CD4-positive, alpha-beta T cell treated with Interleukin-15 for 1 hour (primary cell): ENCODE measurements at places on chromosomes 7 and 10.
A peak's percentile ranks its signal among the peaks of the same experiment; 100 is the strongest.

- DNase-seq = no peak
Observed at GRCh38 chr10:75956624-75957023, 525.2 kb downstream of the LRMDA start.

DNA sequence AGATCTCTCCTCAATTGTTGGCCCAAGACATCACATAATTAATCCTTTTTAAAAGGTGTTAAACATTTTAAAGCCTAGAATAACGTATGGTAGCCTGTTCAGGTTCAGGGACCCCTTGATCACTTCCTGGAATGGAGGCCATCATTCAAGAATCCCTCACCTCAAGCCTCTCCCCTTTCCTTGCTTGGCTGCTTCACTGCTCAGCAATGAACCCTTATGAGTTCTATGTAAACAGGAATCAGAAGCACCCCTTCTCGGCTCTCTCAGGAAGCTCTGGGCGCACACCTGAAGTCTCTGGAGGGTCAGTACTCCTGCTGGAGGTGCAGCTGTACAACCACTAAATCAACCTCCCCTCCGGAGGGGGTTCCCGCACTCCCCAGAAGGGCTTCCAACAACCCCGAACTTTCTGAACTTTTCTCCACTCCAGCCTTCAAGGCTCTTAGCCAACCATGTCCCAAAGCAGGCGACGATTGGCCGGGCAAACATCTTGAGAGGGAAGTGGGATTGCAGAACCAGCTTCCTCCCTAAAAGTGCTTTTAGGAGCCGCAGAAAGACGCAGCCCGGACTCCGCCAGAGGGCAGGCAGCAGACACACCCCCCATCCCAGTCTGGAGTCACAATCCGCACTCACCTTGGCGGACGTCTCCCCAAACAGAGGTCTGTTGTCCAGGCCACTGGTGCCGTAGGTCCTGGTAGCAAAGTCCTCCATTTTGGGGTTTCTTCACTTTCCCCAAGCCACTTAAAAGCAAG lies 562 bp downstream of the TMEM243 start:
- peak; percentile 62 for DNase-seq

DNA sequence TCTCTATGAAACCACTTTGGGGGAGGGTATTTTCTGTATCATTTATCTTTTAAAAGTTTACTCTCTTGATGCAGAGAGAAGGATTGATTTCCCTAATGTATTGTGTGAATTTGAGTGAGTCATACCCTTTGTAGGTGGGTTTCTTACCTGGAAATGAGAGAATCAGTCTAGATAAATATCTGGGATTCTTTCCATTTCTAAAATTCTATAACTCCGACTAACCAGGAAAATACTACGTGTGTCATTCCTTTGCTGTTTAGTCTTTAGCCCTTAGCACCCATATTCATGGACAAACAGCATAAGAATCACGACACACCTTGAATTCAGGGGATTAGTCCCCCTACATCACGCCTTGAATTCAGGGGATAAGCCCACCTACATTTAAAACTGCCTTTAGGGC lies 139.1 kb downstream of the GATA3 start:
- no peak for DNase-seq

- no peak for DNase-seq
Observed at GRCh38 chr7:43655584-43655983, 72.7 kb downstream of the STK17A start.

DNA sequence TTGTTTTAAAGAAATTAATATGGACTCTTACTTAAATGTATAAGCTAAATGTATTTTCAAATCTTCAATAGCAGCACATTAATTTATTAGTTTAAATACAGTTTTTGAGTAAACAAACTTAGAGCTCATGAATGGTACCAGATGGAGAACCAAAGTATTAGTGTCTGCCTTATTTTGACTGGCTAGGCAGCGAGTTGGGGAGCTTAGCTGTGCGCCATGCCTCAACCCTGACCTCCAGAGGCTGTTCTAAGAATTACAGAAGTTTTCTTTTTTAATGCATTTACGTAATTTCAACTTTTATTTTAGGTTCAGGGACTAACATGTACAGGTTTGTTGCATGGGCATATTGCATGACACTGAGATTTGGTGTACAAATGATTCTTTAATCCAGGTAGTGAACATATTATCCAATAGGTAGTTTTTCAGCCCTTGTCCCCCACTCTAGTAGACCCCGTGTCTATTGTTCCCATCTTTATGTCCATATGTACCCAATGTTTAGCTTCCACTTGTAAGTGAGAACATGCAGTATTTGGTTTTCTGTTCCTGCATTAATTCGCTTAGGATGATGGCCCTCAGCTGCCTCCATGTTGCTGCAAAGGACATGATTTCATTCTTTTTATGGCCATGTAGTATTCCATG lies 166.8 kb downstream of the IQUB start:
- no peak for DNase-seq

- DNase-seq = no peak
Observed at GRCh38 chr7:15068324-15068723, 165.8 kb upstream of the DGKB start.

DNA sequence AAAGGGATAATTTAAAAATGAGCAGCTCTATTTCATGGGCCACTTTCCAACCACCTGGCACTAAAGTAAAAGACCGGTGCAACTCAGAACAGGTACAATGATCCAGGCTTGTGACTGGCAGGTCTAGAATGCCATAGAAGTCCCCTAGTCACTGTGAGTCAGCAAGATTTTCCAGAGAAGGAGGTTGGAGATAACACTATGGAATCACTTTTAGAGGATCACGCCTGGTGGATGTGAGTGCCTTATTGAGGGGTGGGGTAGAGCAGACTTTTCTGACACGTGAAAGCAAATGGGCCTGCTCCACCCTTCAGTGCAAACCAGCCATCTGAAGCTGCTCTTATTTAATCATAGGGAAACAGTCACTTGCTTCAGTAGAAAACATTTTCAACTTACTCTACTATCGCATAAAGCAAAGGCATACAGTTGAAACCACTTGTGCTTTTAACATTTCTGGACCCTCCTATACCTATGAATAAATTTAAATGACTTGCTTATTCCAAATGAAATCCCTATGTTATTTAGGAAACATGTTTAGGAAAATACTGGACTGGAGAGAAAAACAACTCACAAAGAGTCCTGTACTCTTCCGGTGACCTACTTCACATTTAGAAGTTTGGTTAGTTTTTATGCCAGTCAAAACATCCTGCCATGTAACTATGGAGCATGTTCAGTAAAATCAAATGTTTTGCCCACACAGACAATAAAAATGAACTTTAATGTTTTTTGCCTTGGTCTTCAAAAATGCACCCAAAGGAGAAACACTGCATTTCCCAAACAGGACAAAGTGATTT lies 21.5 kb upstream of the AKR1C1 start:
- no peak for DNase-seq

- DNase-seq = peak; percentile 22
Observed at GRCh38 chr10:17643339-17643754, 604 bp upstream of the STAM start.

DNA sequence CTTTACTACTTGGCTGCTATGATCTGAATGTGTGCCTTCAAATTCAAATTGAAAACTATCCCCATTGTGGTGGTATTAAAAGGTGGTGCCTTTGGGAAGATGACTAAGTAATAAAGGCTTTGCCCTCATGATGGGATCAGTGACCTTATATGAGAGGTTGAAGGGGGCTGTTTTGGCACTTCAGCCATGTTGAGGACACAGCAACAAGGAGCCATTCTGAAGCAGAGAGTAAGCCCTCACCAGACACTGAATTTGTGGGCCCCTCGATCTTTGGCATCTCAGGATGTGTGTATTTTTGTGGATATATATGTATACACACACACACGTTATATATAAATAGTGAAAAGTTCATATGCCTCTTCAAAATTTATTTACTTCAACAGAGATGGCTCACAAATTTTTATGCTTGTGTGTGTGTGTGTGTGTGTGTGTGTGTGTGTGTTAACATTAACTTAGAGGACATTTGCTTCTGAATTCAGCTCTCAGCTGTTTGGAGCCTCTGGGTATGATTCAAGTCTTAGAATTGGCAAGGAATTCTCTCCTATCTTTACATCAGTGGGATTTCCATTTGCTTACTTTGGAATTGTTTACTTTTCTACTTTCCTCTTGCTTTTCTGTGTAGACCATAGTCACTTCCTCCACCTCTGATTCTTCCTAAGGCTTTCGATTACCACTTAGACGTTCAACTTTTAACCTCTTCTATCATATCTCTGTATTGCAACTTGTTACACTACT lies 66.6 kb downstream of the MAGI2 start:
- DNase-seq = no peak

- no peak for DNase-seq
Observed at GRCh38 chr10:23065181-23065948, 30.0 kb upstream of the MSRB2 start.

DNA sequence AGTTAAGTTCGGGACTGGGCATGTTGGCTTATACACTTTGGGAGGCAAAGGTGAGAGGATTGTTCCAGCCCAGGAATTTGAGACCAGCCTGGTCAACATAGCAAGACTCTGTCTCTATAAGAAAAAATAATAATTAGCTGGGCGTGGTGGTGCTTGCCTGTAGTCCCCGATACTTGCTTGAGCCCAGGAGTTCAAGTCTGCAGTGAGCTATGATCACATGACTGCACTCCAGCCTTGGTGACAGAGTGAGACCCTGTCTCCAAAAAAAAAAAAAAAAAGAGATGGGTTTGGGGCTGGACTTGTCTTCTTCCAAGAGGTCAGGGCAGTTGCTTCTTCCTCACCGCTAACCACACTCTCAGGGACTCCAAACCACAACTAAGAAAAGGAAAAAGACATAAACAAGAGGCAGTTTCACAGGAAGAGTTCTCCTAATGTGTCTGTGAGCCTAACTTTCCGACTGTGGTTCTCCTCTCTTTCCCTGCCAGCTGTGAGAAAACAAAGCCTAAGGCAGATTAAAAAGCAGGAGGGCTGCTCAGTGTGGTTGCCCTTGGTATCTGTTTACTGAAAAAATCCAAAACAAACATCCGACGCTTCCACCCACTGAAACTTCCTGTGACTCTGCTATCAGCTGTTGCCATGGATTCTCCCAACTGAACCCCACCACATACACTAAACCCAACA lies 2.4 kb upstream of the SERPINE1 start:
- no peak for DNase-seq

DNA sequence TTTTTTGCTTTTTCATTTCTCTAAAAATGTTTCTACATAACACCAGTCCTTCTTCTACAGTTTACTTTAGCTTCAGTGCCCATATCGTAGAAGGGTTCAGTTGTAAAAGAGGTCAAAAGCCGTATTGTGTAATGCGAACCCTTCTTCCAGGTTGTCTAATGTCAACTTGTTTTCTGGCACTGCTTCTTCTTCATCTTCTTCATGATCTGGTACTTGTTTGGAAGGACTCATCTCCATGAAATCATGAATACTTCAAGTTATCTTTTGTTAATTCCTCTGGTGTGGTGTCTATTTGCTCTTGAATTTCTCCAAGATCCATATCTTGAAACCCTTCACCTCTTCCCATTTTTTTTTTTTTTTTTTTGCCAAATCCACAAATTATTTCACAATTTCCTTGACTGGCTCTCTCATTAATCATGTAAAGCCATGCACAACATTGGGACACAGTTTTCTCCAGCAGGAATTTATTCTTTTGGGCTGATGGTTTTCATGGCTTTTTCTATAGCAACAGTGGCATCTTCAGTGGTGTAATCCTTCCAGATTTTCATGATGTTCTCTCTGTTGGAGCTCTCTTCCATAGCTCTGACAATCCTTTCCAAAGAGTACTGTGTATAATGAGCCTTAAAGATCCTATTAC lies 85.1 kb downstream of the CPED1 start:
- no peak for DNase-seq

DNA sequence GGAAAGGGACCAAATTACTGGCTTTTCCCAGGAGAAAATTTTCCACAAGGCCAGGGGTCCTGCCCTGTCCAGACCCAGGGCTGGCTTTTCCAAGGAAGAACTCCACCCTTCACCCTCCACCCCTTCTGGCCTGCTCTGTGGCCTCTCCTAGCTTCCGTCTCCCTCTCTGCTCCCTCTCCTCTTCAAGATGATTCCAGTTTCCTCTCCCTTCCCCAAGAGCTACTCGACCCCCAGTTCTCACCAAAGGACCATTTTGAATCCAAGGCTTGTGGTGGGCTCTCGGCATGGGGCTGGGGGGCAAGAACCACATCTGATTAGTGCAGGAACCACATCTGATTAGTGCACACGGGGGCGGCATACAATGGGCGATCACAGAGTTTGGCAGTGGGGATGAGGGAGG lies 7.7 kb downstream of the CHAT start:
- DNase-seq = no peak

DNA sequence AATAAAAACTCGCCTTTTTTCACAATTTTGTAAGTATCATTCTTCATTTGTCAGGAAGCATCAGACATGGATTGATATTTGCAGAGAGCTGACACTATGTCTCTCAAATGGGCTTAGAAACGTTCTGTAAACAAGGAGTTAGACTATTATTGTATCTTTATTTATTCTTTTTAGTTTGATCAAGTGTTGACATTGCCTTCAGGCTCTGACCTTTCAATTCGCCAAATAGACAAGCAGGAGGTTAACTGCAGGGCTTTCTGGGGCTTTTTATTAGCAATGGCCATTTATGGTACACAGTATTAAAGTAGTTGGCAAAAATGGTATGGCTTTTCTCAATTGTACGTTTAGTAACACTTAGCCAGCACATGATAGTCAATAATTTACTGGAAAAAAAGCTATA lies 221.7 kb downstream of the ZWINT start:
- no peak for DNase-seq

DNA sequence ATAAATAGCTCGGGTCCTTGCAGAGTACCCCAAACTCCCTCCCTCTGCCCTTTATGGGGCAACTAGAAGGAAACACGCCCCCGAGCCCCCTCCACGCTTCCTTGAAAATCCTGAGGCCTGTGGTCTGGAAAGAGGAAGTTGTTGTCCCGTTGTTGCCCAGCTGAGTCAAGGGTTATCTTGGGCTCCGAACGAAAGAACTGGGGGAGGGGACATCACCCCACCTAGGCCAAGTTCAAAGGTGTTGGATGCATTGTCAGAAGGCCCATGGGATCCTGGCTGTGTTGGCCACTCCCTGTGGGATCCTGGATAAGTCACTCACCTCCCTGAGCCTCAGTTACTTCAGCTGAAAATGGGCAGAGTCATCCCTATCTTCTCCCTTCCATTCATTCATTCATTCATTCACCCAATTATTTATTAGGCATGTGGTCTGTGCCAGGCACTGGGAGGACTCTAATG lies at the start of gene CCL24:
TSS of gene CCL24 (minus strand) at position 26 of the 456 bp plus-strand sequence. CDS start 91 bp downstream, outside the sequence.
- no peak for DNase-seq

DNA sequence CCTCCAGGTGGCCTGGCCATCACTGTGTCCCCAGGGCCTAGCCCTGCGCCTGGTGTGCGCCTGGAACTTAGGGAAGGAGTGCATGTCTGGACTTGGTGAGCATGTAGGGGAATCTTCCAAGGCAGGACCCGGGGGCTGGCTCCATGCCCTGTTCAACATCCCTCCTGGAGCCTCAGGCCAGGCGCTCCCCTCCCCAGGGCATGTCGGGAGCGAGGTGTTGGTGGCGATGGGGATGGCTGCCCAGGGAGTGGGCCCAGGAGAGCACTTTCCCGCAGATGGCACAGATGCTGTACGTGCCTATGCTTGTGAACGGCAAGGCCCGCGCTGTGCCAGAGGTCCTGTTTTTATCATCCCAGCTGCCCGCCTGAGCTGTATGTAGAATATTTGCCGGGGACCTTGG lies 55.0 kb downstream of the CDH23 start:
- DNase-seq = no peak
